ENCODE measurements at places on chromosomes 1 and 21. TPM values are rescaled to one million over a fixed set of nuclear protein-coding genes. Genes with fewer than 3 reads are reported as not detected.

The KLF17 gene
- not detected for total RNA-seq

The CADM3 gene
- 1.3 TPM for total RNA-seq

The RAB13 gene
- 61.6 TPM for total RNA-seq

The SMCP gene
- total RNA-seq: not detected

The CFAP126 gene
- total RNA-seq: not detected

The EEIG2 gene
- total RNA-seq: 3.6 TPM

The CBR3 gene
- total RNA-seq: 10.9 TPM

The SELP gene
- total RNA-seq: 14.8 TPM

The CHIA gene
- total RNA-seq: not detected

Data from vein endothelial cell (primary cell).